Natural killer cell treated with Interleukin-12 subunit alpha and Interleukin-12 subunit beta and Interleukin-15 and Interleukin-18, amount 100 ng/mL, for 72 hours (primary cell): ENCODE measurements at places on chromosomes 1 and 21.
A peak's percentile ranks its signal among the peaks of the same experiment; 100 is the strongest.

GRCh38 chr1:147243228-147243685 lies 773 bp downstream of the CHD1L start:
- DNase-seq, result no peak

DNA sequence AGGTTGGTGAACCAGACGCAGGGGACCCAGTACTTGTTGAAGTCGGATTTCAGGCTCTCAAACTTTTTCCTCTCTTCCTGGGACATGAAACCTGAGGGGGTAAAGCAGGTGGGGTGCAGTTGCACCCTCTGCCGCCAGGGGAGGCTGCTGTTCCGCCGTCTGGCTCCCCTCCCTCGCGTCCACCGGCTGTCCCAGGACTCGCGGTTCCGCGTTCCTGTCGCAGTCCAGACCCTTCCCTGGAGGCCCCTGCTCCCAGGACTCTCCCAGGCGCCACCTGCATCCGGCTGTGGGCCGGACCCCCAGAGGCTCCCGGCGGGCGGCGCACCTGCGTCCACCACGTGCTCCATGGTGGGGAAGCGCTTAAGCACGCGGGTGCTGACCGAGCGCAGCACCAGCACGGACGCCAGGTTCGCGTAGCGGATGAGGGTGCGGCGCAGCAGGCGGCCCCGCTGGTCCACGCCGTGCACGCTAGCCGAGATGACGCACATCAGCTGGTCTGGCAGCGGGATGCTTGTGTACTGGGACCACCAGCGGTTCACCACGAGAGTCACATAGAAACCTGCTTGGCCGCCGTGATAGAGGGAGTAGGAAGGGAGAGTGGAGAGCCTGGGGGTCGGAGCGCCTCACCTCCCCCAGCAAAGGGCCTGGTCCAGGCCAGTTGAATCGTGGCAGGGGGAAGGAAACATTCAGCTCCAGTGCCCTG lies 1.7 kb downstream of the BEST4 start:
- peak; percentile 79 for DNase-seq

- no peak for DNase-seq
Measured at GRCh38 chr1:59685666-59686065, 129.1 kb upstream of the HOOK1 start.

GRCh38 chr1:247172996-247173395 lies 1.2 kb upstream of the ZNF124 start:
- DNase-seq, result no peak

GRCh38 chr1:66925944-66926343 lies 1.2 kb downstream of the MIER1 start:
- no peak for DNase-seq

DNA sequence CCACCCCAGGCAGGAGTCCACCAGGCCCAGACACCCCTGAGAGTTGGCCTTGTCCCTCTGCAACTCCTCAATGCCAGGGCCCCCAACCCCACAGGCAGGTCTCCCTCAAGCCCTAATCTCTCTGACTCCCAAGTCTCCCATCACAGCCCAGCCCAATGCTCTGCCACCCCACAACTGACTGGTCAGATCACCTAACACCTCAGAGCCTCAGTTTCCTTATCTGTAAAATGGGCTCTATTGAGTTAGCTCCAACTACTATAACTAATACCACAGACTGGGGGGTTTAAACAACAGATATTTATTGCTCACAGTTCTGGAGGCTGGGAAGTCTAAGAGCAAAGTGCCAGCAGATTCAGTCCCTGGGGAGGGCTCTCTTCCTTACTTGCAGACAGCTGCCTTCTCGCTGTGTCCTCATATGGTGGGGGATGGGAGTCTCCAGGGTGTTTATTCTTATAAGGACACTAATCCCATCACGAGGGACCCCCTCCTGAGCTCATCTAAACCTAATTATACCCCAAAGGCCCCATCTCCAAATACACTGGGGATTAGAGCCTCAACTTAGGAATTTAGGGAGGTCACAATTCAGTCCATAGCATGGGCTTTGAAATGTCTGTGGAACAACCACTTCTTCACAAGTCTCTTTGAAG lies 34.9 kb upstream of the ZC3H12A start:
- no peak for DNase-seq

DNA sequence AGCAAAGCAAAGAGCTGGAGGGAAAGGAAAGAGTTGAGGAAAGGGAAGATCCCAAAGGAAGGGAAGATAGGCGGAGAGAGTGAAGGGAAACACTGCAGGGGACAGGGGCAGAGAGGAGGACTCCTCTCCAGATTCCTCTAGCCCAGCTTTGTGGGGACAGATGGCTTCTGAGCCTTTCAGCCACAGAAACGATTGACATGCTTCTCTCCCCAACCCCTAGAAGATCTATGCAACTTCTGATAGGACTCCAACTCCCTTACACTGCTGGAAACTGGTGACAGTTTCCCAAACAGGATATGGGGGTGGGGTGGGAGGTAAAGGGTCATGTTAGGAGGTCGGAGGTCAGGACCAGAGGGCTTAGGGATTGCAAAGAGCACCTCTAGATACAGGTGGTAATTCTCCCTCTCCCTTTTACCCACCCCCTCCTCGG lies 6.5 kb downstream of the MEX3A start:
- DNase-seq, result no peak

DNA sequence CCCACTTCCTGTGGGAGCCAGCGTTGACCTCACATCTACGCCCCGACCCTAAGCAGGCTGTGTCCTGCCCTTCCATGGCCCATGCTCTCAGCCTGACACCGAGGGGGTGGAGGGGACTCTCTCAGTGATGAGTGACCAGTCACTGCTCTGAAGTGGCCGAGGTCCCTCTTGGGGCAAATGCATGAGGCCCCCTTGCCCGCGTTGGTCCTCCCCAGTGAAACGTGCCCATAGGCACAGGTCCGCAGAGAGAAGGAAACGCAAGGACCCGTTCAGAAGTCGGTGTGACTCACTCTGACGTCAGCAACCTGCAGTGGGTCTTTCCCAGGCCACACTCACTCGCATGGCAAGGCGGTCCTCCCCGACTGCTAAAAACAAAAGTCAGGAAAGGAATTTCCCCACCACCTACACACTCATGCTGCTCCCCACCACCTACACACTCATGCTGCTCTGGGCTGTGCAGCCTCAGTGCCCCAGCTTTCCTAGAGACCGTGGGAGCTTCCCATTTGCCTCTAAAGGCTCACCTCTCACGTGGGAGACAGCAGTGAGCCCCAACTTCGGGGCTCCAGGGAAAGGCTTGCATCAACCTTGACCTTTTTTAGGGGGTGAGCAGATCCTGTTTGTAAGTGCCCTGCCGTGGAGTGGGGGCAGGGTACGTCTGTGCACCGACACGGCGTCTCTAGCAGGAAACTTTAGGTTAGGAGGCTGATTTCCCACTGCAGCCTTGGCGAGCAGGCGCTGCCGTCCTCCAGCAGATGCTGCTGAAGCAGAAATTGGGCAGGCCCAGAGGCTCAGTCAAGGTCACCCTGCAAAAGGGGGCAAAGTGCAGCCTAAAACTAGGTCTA lies 11.4 kb downstream of the UBASH3A start:
- peak; percentile 90 for DNase-seq

- peak; percentile 28 for DNase-seq
Measured at GRCh38 chr1:9714257-9714718, 62.8 kb downstream of the PIK3CD start.
